Activated T-helper 1 cell treated with anti-CD3 and anti-CD28 coated beads, Interleukin-12 subunit alpha, Interleukin-12 subunit beta, Interleukin-2, Interleukin-4 antibody, amounts not matched to agents 30 ng/mL and 10 ng/mL and 1 ng/mL, durations not matched to agents 14 hours and 24 hours and 36 hours (primary cell): ENCODE measurements at places on chromosomes 4 and X.

DNA sequence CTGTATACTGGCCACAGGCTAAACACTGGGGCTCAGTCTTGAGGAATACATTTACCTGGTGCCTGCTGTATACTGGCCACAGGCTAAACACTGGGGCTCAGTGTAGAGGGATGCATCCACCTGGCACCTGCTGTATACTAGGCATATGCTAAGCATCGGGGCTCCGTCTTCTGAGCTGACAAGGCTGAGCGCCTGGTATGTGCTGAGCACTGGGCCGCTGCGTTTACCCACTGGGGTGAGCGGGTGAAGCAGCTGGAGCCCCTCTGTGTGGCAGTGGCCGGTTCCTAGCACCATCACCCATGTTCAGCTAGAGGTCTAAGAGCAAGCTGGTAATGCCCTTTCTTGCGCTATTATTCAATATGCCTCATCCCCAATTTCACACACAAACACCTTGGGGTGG lies 93.4 kb downstream of the ADRA2C start:
- no peak for DNase-seq

DNA sequence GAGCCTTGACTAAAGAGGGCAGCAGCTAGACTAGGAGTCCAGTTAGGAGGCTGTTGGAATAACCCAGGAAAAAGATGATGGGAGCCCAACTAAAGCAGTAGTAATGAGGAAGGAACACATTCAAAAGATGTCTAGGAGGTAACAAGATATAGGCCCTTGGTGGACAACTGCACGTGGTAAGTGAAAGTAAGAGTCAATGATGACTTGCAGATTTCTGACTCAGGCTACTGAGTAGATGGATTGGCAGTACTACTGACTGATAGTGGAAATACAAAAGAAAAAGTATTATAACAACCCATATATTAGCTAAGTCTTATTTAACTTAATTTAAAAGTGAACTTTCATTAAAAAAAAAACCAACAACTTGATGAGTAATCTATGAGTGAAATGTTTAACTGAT lies 74.0 kb downstream of the PAK3 start:
- no peak for DNase-seq

GRCh38 chrX:106903291-106903824 lies at the start of gene RIPPLY1:
RIPPLY1 (minus strand) TSS chrX:106903341; CDS start chrX:106903287, 54 bp downstream.
- no peak for DNase-seq

DNA sequence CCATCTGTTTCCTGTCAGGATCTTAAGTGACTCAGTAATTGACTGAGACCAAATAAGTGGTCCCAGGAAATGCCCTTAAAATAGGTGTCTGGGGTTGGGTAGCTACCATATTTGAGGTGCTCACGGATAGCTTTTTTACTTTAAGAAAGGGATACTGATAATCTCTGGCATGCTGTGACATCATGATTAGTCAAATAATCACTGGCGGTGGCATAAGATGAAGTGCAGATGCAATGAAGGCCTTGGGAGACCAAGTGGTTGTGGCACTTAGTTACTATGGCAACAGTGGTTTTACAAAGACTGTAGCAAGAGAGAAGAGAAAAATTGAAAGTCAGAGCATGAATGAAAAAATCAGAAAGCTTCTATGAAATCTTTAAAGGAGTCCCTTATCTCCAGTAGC lies 114.5 kb upstream of the SLIT2 start:
- no peak for DNase-seq

GRCh38 chr4:106303548-106304281 lies 12.3 kb downstream of the TBCK start:
- DNase-seq, result no peak

GRCh38 chrX:97397371-97397770 lies 513.7 kb downstream of the RPA4 start:
- no peak for DNase-seq

DNA sequence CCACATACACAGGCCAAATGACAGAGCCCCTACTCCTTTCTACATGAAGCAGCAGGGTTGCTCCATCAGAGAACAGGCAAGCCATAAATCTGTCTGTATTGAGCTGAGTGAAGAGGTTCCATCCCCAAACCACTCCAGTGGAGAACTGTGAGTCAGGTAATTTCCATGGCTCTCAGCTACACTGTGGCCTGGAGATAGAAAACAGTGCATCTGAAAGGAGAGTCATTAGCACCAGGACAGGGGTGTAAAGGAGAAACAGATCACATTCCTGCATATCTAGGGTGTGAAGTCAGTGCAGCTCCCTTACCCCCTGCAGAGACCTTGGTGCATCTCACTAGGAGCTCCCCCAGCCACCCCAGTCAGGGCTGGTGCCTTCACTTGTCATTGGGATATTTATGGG lies 314.7 kb downstream of the CHIC1 start:
- no peak for DNase-seq

DNA sequence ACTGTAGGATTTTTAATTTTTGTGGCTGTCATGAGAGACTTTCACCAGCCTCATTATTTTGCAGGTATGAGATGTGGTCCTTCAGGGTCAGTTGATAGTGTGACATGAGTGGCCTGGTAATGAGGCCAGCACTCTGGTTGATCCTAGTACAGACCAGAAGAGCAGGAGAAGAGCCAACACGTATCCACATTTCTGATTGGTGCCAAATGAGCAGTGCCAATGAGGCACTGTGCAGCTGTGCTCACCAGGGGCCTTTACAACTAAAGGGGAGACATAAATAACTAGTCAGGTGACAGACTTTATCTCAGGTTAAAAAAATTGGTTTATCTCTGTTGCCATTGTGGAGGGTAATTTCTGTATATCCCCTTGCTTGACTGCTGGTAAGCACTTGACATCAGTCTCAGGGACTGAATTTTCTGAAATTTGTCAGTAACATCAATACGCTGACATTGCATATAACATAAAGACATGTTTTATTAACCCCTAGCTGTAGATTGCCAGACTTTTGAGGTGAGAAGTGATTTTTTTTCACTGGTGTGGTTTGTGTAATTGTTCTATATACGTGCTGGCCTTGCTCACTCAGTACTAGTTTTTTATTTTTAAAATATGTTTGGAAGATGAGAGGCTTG lies 101.2 kb downstream of the AFF1 start:
- no peak for DNase-seq

DNA sequence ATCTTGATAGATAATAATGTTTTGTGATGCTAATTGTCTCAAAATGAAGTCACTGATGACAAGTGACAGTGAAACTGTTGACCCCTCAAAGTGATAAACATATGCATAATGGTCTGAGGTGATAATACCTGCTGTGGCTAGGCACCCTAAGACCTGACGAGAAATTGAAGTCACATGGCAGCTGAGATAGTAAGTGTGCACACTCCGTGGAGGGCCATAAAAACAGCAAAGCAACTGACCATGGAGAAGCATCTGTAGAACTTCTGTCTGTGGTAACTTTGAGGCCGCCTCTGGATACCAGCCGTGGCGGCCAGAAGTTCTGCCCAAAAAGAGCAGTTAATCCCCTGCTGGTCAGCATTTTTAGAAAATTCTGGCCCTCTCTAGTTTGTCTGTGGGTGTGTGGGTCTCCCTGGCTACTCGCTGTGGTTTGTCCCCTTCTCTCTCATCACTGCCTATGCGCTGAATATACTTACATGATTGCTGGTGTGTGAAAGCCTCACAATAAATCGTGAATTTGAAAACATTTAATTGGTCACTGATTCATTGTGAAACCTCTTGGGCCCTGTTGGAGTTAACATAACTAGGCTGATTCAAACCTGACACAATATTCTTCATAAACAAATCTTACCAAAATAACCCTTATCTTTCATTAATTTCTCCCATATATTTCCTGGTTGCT lies 50.6 kb downstream of the CCDC149 start:
- DNase-seq, result no peak

DNA sequence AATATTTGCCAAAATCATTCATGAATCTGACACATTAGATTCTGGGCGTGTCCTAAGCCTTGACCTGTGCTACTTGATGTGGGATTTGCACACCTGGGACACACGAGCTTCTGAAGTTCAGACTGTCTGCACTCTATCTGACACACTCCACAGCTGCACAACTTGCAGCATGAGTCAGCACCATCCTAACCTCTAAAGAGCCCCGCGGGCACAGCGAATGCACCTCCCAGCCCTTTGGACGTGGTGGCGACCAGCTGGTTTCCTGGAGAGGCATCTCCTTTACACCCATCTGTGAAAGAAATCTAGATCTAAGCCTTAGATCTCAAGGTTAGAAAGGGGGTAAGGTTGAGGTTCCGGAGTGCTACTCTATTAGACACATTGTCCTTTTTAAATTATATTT lies 69.2 kb downstream of the SORBS2 start:
- DNase-seq, result no peak

- no peak for DNase-seq
Observed at GRCh38 chr4:106659371-106659770, 290.8 kb upstream of the GIMD1 start.

- no peak for DNase-seq
Observed at GRCh38 chr4:87807402-87807801, 8.0 kb downstream of the IBSP start.

GRCh38 chr4:54333657-54334056 lies 104.6 kb downstream of the PDGFRA start:
- no peak for DNase-seq

DNA sequence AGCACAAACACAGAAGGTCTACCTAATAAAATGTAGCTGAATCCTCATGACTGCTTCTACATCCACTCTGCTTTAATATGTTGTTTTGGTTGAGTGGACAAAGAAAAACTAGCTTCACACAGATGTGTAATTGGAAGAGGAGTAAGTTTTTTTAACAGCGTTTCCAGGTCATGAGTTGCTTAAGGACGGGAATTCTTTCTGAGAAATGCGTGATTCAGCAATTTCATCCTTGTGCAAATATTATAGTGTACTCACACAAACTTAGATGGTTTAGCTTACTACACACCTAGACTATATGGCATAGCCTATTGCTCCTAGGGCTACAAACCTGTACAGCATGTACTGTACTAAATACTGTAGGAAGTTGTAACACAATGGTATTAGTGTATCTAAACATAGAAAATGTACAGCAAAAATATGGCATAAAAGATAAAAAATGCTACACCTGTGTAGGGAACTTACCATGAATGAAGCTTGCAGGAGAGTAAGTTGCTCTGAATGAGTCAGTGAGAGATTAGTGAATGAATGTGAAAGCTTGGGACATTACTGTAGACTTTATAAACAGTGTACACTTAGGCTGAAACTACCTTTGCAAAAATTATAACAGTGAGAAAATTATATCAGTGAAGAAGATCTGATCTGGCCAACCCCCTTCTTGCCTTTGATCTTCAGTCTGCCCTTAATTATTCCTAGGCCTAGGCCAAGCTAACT lies 70.8 kb upstream of the IL15 start:
- no peak for DNase-seq

- DNase-seq, result no peak
Observed at GRCh38 chrX:103628386-103629317, at the start of gene TCEAL1. TCEAL1 (plus strand) TSS chrX:103628975; CDS start chrX:103629917, 942 bp downstream.

DNA sequence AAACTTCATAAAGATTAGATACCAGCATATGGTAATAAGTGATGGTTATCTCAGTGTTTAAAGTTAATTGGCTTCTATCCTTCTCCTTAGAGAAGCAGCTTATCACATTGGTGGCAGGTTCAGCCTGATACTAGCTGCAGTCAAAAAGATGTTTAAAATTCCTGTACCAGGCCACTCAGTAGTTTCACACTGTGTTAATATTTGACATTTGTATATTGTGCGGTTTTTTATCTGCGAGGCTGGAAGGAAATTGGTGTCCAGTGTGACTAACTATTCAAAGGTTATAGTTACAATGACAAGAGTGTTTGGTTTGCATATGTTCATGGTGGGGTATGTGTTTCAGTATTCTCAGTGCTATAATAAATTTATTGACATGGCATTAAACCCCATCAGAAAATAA lies 27.5 kb upstream of the TBC1D8B start:
- no peak for DNase-seq

DNA sequence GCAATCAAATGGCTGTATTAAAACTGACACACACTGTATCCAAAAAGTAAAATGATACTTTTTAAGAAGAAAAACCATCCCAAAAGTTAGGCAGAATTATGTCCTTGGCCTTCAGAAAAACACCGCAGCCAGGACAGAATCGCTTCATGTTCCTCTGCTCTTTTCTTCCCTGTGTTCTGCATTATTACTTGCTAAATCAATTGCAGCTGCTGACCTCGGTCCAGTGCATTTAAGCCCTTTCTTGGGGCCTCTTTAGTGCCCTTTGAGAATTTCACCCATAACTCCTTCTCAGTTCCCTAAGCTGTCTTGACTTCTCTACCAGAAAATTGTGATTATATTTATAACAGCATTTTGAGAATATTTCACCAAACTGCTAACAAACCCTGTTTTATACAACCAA lies 696.9 kb downstream of the PCDH7 start:
- no peak for DNase-seq

GRCh38 chr4:125772680-125773079 lies 457.9 kb downstream of the FAT4 start:
- no peak for DNase-seq

DNA sequence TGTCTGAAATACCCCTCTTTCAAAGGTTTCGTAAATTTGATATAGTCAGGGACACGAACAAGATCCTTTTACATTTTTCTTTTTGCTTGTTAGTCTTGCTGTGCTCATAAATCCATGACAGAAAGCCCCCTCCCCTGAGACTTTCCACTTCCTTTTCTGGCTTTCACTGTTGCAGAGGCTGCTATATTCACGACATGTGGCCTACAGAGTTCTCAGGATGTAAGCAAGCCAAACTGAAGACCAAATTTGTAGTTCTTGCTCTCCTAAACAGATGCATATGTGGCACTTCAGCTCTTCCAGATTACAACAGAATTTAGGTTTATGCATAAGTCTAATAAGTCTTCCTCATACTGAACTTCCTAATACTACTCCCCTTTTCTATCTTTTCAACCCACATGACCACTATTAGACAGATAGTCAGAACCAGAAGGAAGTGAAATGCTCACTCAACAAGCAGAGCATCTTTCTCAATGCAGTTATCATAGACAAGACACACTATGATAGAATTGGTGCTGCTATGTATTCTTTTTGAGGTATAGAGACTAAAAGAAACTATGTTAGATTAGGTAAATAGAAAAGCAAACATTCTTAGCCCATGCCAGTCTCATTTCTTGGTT lies 15.0 kb downstream of the BTK start:
- no peak for DNase-seq

GRCh38 chr4:128320656-128321055 lies 33.0 kb upstream of the PGRMC2 start:
- DNase-seq, result no peak

DNA sequence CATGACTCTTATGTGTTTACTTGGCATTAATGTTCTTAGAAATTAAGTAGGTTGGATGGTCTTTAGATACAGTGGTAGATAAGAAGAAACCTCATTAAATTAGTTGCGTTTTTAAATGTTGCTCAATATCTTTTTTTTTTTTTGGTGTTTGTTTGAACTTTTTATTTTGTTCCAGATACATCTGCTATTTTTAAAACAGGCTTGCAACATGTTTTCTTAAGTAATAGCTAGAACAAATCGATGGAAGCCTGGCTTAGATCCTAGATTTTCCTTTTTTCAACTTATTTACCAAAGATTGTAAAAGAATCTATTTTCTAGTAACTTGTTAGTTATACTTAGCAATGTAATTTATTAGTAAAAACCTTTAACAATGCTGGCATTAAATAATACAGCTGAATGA lies 9.3 kb downstream of the CNKSR2 start:
- DNase-seq, result no peak

GRCh38 chr4:83318666-83319065 lies 16.0 kb downstream of the HPSE start:
- no peak for DNase-seq
